ENCODE measurements at places on chromosomes 13 and 19.

DNA sequence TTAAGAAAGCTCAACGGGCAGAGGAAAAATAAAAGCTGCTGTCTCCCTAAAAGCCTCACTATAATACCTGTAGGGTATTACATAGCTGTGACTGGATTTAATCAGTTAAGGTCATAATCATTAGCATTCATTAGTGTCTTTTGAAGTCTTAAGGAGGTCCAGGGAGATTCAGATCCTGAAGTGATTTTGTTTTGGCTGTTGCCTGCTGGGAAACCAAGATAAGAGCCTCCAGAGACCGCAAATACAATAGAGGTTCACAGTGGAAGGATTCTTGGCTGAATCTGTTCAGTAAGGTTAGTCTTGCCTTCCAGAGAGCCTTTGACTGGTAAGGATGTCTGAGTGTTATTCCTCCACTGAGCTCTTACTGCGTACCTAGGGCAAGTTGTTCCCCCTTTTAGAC lies 54.0 kb upstream of the TNFRSF19 start:
- DNase-seq: no peak

GRCh38 chr13:94305033-94305432 lies 174.4 kb downstream of the DCT start:
- no peak for DNase-seq

DNA sequence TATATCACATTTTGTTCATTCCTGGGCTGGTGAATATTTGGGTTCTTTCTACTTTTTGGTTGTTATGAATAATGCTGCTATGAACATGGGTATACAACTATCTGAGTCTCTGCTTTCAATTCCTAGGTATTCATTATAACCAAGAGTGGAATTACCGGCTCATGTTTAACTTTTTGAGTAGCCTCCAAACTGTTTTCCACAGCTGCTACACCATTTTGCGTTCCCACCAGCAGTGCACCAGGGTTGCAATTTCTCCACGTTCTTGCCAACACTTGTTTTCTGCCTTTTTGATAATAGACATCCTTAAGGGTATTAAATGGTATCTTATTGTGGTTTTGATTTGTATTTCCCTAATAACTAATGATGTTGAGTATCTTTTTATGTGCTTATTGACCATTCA lies 16.8 kb downstream of the CDK8 start:
- no peak for DNase-seq

DNA sequence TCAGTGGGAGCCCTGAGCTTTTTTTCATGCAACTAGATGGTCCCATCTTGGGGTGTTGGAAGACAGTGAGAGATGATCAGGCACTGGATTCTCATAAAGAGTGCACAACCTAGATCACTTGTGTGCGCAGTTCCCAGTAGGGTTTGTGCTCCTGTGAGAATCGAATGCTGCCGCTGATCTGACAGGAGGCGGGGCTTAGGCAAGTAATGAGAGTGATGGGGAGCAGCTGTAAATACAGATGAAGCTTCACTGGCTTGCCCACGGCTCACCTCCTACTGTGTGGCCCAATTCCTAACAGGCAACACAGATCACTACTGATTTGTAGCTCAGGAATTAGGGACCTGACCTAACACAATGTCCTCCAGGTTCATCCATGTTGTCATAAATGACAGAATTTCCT lies 43.6 kb upstream of the UBAC2 start:
- no peak for DNase-seq

- no peak for DNase-seq
These were observed 86.8 kb upstream of the STARD13 start for GRCh38 chr13:33372251-33372919.

DNA sequence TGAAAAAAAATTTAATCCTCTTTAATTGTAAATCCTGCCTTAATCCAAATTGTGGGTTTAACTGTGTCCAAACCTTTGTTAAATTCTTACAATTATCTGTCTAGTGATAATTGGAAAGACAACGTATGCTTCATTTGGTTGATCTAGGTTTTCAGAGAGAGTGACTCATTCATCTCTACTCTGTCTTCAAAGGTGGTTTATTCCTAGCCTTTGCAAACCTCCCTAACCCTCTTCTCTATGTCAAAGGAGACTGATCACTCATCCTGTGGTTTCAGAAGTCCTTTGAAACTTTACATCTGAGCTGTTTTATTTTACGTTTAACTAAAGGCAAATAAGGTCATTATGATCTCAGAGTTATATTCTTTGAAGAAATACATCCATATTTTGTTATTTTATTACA lies 8.8 kb upstream of the OXGR1 start:
- no peak for DNase-seq

DNA sequence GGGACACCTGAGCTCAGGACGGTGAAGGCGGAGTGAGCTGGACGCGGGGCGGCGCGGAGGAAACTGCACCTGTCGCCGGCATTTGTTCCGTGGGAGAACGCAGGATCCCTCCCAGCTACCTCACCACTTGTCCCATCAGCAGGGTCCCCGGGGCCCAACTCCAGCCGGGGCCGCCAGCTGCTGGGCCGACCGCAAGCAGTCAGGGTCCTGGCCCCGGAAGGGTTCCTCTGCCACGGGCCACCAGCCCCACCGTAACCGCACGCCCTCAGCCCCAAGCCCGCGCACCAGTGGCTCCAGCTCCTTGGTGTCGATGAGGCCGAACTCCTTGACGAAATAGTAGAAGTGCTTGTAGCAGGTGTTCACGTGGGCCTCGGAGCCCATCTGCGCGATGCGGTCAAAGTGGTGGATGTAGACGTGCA lies 19.6 kb downstream of the MOB3A start:
- no peak for DNase-seq

GRCh38 chr19:10815969-10816644 lies 19.9 kb downstream of the TMED1 start:
- no peak for DNase-seq

- peak; percentile 32 for DNase-seq
These were observed 8.5 kb upstream of the TPT1 start for GRCh38 chr13:45349438-45349837.

GRCh38 chr19:45560686-45561085 lies 23.9 kb downstream of the OPA3 start:
- no peak for DNase-seq

- DNase-seq: no peak
These were observed 6.0 kb downstream of the DBP start for GRCh38 chr19:48631225-48631624.

DNA sequence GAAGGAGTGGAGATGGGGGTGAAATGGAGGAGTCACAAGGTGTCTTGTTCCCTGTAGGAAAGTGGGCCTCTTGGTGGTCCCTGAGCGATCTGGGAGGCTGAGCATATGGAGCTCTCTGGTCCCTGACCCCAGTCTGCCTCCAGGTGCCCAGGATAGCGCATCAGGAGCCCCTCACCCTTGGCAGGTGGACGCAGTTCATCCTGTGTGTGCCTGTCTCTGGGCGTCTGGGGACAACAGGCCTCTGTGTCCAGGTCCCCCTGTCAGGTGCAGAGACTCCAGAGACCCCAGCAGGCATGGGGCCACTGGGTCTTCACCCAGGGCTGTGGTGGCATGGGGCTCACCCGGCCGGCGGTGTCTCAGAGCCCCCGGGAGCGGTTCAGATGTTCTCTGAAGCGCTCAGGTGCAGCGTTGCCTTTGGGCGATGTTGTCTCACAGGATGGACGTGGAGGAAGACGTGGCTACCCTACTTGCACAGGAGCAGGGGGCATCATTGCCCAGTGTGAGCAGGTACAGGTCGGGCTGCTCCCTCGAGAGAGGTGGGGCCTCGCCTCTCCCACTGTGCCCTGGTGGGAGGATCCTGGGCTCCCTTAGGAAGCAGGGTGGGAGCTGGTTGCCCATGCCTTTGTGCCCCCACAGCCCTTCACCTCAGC lies 58.1 kb upstream of the TPM4 start:
- no peak for DNase-seq
